ENCODE measurements at places on chromosomes 3 and 15. TPM values are rescaled to one million over a fixed set of nuclear protein-coding genes. Genes with fewer than 3 reads are reported as not detected.
A peak's percentile ranks its signal among the peaks of the same experiment; 100 is the strongest.

- no peaks in the 10 kb centered on the region for H3K27me3 ChIP-seq
- H3K36me3 ChIP-seq = no peaks in the 10 kb centered on the region
- no peak overlapping the region for H3K27ac ChIP-seq
- no peak overlapping the region for H3K4me3 ChIP-seq
- H3K4me1 ChIP-seq = no peaks in the 10 kb centered on the region
These were observed 109.7 kb upstream of the SLC7A14 start for GRCh38 chr3:170695486-170696064.

DNA sequence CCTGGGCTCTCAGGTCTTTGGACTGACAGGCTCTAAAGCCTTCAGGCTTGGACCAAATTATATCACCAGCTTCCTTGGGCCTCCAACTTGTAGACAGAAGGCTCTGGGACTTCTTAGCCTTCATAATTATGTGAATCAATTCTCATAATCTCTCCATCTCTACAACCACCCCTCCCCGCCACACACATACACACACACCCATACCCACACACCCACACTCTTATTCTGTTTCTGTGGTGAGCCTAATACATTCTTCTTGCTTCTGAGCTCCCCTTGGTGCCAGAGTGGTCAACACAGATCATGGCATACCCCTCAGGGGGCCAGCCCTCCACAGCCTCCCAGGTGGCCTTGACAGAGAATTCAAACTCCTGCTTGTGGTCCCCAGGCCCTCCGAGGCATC lies 5.6 kb upstream of the NUP210 start:
- H3K4me1 ChIP-seq = no peaks in the 10 kb centered on the region
- no peaks in the 10 kb centered on the region for H3K36me3 ChIP-seq
- no peak overlapping the region for H3K4me3 ChIP-seq
- DNase-seq = no peak
- H3K27ac ChIP-seq = no peak overlapping the region

- no peaks in the 10 kb centered on the region for H3K27me3 ChIP-seq
- H3K36me3 ChIP-seq = no peaks in the 10 kb centered on the region
- no peak for DNase-seq
These were observed 46.8 kb upstream of the OTOL1 start for GRCh38 chr3:161449785-161450184.

DNA sequence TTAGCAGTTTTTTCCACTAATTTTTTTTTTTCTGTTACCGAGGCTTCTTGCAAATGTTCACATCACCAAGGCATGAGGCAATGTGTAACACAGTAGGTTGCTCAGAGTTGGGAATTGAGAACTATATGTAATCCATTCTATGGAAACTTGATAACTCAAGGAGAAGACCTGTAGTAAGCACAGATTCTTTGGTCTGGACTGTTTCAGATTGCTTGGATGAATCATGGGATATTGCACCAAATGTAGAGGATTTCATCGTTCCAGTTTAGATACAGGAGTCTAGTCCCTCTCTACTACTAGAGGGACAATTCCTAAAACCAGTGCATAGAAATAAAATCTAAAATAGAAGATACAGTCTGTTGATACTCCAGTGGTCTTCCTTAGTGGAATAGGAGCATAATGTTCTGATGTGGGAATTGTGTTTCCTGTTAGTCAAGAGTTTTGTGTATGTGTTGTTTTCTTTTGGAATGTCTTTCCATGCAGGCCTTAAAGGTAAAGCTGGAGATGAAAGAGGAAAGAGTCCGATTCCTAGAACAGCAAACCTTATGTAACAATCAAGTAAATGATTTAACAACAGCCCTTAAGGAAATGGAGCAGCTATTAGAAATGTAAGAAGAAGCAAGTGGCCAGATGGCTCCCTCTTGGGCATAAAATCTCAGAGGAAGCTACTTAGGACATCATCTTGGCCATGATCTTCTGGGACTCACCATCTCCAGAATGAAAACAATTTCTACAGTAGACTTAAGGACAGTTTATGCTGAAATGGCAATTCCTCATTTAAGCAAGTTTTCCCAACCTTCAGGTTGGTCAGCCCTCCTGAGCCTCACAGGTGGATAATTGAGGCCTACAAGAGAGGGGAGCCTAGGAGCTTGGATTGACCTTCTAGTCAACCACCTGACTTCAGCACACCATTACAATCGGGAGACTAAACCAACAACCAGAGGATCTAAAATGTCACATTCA lies 10.7 kb downstream of the KNSTRN start:
- H3K4me3 ChIP-seq = no peak overlapping the region
- H3K36me3 ChIP-seq = peaks cover 47% of the 10 kb centered on the region
- peak; percentile 46 for DNase-seq
- H3K4me1 ChIP-seq = 0 out of 2 replicates have a peak, but pooled peaks cover 4% of the 10 kb centered on the region
- H3K27ac ChIP-seq = peak overlapping the region; percentile 57
- H3K27me3 ChIP-seq = no peaks in the 10 kb centered on the region

GRCh38 chr3:55169608-55170072 lies 241.8 kb upstream of the LRTM1 start:
- peaks cover 57% of the 10 kb centered on the region for H3K4me1 ChIP-seq
- H3K27ac ChIP-seq = peak overlapping the region; percentile 99
- H3K36me3 ChIP-seq = 0 out of 2 replicates have a peak, but pooled peaks cover 3% of the 10 kb centered on the region
- no peak overlapping the region for H3K4me3 ChIP-seq

DNA sequence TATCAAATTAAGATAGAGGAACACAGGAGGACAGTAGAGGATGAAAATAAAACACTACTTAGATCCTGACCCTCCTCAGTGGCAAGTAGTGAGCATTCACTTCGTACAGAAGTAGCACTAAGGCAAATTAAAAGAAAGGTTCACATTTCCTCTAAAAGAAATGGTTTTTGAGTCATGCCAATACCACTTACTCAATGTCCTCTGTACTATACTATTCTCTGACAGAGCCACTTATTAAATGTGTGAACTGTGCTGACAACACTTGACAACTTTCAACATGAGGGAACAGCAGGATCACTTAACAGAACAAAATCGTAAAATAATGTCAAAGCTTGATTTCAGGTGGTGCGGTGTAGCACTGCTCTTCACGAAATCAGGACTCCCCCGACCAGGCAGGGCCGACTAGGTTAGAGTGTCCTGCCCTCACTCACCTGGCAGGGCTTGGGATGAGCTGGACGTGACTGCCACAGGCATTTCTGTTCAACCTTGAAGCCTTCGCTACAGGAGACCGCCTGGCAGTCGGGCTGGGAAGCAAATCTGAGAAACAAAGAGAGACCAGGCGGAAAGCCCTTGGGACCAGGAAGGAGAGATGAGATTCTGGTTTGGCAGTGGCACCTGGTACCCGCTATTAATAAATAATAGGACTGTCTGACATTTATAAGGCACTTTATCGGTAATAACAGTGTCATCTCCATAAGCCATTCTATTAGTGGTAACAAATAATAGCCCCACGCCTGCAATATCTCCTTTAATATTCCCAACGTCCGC lies 611 bp upstream of the SLC27A2 start:
- 0 out of 2 replicates have a peak, but pooled peaks cover 3% of the 10 kb centered on the region for H3K4me1 ChIP-seq
- peaks cover 41% of the 10 kb centered on the region for H3K27me3 ChIP-seq
- no peak overlapping the region for H3K27ac ChIP-seq
- no peak for DNase-seq

GRCh38 chr3:188099907-188100306 lies 54.0 kb upstream of the LPP start:
- no peak overlapping the region for H3K4me3 ChIP-seq
- no peaks in the 10 kb centered on the region for H3K27me3 ChIP-seq
- no peak for DNase-seq
- no peak overlapping the region for H3K27ac ChIP-seq
- no peaks in the 10 kb centered on the region for H3K4me1 ChIP-seq
- no peaks in the 10 kb centered on the region for H3K36me3 ChIP-seq

DNA sequence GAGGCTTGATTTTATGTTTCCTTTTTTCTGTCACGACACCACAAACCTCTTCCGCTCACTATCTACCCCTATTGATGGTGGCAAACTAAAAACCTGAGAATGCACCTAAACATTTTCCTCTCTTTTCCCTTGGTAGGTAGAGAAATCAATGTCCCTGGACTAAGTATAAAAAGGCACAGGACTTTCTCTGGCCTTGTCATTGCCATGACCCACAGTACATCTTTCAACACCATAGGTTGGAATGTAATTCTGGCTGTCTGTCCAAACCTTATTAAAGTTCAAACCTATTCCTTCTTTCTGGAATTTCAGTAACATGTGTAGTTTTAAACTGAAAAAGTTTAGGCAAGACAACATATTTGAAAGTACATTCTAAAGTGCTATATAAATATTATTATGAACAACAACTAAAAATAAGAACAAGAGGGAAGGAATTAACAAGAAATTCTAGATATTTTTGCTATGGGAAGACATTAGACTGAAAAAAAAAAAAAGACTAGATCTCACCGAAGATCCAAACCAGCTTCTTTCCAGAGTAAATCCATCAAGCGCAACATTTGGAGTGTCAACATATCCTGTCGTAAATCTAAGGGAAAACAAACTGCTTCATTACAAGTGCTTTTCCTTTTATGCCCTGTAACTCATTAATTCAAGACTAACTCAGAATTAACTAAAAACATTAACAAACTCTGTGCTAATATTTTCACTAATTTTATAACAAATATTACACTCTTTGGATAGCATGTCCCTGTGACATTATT lies 73.1 kb downstream of the FAIM start:
- no peak overlapping the region for H3K4me3 ChIP-seq
- H3K4me1 ChIP-seq = peaks cover 7% of the 10 kb centered on the region
- H3K36me3 ChIP-seq = no peaks in the 10 kb centered on the region
- no peaks in the 10 kb centered on the region for H3K27me3 ChIP-seq
- H3K27ac ChIP-seq = no peak overlapping the region

- no peaks in the 10 kb centered on the region for H3K27me3 ChIP-seq
- H3K4me1 ChIP-seq = peaks cover 57% of the 10 kb centered on the region
- peak overlapping the region; percentile 56 for H3K4me3 ChIP-seq
- DNase-seq = peak; percentile 54
- no peaks in the 10 kb centered on the region for H3K36me3 ChIP-seq
These were observed 856 bp downstream of the ZBTB38 start for GRCh38 chr3:141368925-141369794.

GRCh38 chr3:56926243-56926946 lies 124.6 kb upstream of the ARHGEF3 start:
- peak; percentile 89 for DNase-seq
- no peak overlapping the region for H3K4me3 ChIP-seq
- no peaks in the 10 kb centered on the region for H3K36me3 ChIP-seq
- H3K4me1 ChIP-seq = peaks cover 38% of the 10 kb centered on the region
- H3K27me3 ChIP-seq = no peaks in the 10 kb centered on the region

DNA sequence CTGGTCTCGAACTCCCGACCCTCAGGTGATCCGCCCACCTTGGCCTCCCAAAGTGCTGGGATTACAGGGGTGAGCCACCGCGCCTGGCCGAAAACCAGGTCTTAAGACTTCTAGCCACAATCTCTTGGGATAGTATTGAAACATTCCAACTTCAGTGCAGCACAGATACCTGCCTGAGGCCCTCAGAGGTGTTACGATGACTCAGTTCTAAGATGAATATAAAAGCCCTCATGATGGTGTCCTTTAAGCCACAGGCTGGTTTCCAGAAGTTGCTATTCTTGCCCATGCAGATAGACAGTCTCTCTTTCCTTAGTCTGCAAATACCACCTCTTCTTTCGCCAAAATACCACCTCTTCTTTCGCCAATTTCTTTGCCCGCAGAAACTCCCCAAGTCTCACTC lies 69.0 kb downstream of the RARB start:
- H3K36me3 ChIP-seq = no peaks in the 10 kb centered on the region
- no peak overlapping the region for H3K27ac ChIP-seq
- H3K27me3 ChIP-seq = no peaks in the 10 kb centered on the region
- no peaks in the 10 kb centered on the region for H3K4me1 ChIP-seq

- no peaks in the 10 kb centered on the region for H3K4me1 ChIP-seq
- DNase-seq = peak; percentile 75
- H3K36me3 ChIP-seq = peaks cover 52% of the 10 kb centered on the region
- no peaks in the 10 kb centered on the region for H3K27me3 ChIP-seq
- no peak overlapping the region for H3K4me3 ChIP-seq
- H3K27ac ChIP-seq = no peak overlapping the region
These were observed 43.1 kb upstream of the WDR5B start for GRCh38 chr3:122458992-122459391.

DNA sequence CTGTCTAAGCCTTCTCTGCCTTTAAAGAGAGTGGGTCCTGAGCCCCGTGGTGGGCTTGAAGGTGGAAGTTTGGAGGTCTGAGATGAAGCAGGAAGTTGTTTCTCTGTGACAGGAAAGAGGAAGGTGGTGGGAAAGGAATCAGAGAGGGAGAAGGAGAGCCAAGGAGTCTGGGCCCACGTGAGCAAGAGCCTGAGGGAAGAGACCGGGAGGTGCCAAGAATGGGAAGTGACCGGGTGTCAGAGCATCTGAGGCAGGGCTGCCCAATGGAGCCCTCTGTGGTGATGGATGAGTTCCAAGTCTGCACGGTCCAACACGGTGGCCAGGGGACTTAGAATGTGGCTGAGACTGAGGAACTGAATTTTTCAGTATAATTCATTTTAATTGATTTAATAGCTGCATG lies 24.6 kb downstream of the ALDH1L1 start:
- H3K4me1 ChIP-seq = no peaks in the 10 kb centered on the region
- no peak for DNase-seq
- H3K36me3 ChIP-seq = no peaks in the 10 kb centered on the region
- peaks cover 3% of the 10 kb centered on the region for H3K27me3 ChIP-seq
- no peak overlapping the region for H3K4me3 ChIP-seq

DNA sequence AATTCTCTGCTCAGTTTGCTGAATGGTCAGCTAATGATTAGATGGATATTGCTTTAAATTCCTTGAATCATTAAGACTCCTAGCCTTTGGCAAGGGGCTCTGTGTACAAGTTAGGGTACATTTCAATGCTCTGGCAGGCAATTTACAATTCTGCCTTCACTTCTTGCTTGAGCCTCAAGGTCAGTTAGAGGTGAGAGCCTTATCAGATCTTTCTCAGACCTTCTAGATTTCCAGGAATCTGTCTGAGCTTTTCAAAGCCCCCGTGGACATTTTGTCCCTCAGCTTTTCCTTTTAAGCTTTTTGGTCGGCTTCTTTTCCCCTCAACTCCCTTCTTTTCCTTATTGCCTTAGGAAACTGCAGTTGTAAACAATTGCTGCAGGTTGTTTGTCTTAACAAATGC lies 34.7 kb downstream of the TGM4 start:
- no peak overlapping the region for H3K4me3 ChIP-seq
- no peaks in the 10 kb centered on the region for H3K4me1 ChIP-seq
- no peaks in the 10 kb centered on the region for H3K27me3 ChIP-seq
- no peak for DNase-seq

- H3K27ac ChIP-seq = no peak overlapping the region
- no peak overlapping the region for H3K4me3 ChIP-seq
- H3K36me3 ChIP-seq = no peaks in the 10 kb centered on the region
- no peaks in the 10 kb centered on the region for H3K27me3 ChIP-seq
- peaks cover 8% of the 10 kb centered on the region for H3K4me1 ChIP-seq
- peak; percentile 68 for DNase-seq
These were observed 249.9 kb downstream of the ROBO1 start for GRCh38 chr3:79517766-79518413.

The LYSMD2 gene
- total RNA-seq = 7.5 TPM

The LSAMP gene
- 4.5 TPM for total RNA-seq

The SLMAP gene
- total RNA-seq = 33.9 TPM

The GCNT3 gene
- total RNA-seq = not detected

The CHST14 gene
- 26.6 TPM for total RNA-seq

The TRH gene
- not detected for total RNA-seq

The HTR3E gene
- not detected for total RNA-seq

The IGSF11 gene
- total RNA-seq = not detected

The SI gene
- not detected for total RNA-seq

The PIGZ gene
- total RNA-seq = 3.9 TPM

The GOLGA8J gene
- total RNA-seq = not detected
